ENCODE measurements at places on chromosomes 2 and 18.

GRCh38 chr2:151841047-151841424, 12.8 kb upstream of the ARL5A start:
- DNase-seq = no peak

- DNase-seq = no peak
Observed at GRCh38 chr2:164662868-164663631, 41.8 kb upstream of the GRB14 start.

GRCh38 chr2:12163866-12164265, 417.4 kb downstream of the LPIN1 start:
- DNase-seq = no peak

DNA sequence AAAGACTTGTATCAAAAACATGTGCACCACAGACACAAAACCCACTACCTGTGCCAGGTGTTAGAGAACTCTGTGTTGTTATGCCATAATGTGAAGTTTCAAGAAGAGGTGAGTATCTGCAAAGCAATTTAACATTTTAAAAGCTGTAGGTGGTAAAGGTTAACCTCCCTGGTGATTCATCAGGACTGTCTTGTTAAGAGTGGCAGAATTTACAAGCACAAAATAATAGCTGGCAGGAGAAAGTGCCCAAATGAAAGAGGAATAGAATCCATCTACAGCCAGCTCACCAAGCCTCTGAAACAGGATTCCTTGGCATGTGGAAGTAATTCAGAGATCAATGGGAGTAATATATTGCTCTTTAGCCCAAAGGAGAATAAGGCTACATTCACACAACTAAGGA, 230.7 kb downstream of the AFF3 start:
- no peak for DNase-seq

GRCh38 chr2:231667496-231667895, 40.8 kb upstream of the PTMA start:
- DNase-seq = no peak

- no peak for DNase-seq
Observed at GRCh38 chr2:79552653-79553052, 39.8 kb downstream of the CTNNA2 start.

- no peak for DNase-seq
Observed at GRCh38 chr2:141329964-141330363, 800.9 kb downstream of the LRP1B start.

DNA sequence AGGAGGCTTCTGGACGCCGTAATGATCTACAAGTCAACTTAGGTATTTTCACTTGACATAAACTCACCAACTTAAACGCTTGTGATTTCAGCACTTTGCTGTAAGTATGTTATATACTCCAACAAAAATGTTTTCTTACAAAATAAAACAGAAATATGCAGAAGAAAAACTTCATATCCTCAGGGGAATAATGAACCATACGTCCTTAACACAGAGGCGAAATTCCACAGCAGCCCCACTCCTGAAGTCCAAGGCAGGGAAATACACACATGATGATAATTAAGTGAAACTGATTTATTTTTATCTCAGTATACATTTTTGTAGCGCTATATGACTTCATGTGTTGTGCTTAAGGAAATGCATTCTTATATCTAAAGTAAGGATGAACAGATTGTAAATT, 335.4 kb upstream of the VWC2L start:
- no peak for DNase-seq

DNA sequence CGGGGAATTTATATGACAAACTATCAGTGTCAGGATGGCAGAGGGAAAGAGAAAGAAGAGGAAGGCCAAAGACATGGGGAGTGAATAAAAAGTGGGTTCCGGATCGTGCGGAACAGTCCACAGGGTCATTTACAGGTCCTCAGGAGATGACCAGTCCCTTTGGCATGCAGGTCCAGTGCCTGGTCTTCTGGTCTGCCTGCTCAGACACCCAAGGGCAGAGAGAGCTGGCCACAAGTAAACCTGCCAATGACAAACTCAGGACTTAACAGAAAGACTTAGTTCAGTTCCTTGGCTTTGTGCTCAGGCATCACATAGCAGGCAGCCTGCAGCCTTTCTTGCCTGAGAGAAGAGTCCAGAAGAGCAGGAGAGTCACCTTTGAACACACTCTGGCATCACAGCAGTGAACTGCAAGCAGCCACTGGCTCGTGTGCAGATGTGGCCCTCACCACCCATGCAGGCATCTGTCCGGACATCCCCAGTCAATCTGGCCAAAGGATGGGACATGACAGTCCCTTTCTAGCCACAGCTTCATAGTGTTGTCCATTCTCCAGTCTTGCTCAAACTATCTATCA, 14.0 kb downstream of the TMEM127 start:
- DNase-seq = no peak

DNA sequence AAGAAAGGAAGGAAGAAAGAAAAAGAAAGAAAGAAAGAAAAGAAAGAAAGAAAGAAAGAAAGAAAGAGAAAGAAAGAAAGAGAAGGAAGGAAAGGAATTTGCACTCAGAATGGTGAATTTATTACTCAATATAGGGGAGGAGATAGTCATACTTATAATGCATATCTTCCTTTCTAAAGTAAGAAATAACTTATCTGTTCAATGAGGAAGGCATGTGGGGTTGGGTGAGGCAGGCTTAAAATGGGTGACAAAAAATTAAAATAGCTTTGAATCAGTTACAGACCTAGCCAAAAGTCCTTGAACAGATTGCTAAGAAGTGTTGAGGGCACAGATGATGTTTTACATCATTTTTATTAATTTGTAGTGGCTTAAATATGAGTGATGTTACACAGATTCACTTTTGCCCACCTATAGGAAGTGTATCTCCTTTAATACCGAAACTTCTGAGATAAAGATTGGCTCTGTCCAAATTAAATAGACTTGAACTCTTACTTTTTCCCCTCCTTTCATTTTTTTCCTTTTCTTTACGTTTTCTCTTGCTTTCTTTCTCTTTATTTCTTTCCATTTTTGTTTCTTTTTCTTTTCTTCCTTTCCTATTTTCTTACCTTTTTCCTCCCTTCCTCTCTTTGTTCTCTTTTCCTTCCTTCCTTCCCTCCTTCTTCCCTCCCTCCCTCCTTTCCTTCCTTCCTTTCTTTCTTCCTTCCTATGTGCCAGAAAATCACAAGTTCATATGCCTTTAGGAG, 14.8 kb upstream of the DSC2 start:
- no peak for DNase-seq
